Motor neuron (in vitro differentiated cells): ENCODE measurements at places on chromosomes 6 and 20.

- ATAC-seq, result no peak
These were observed 270 bp upstream of the TIAM2 start for GRCh38 chr6:154994836-154995253.

GRCh38 chr20:47861116-47861515, 75.8 kb upstream of the SULF2 start:
- no peak for ATAC-seq

- ATAC-seq, result no peak
These were observed 85.9 kb upstream of the RNF24 start for GRCh38 chr20:4101271-4101670.

GRCh38 chr6:4017834-4018170, 61.1 kb downstream of the FAM217A start:
- no peak for ATAC-seq

- ATAC-seq, result no peak
These were observed 94.4 kb upstream of the SIRPA start for GRCh38 chr20:1800777-1801176.

- ATAC-seq, result no peak
These were observed 107.3 kb downstream of the IRF4 start for GRCh38 chr6:498795-499231.
